Dermis lymphatic vessel endothelial cell (primary cell): ENCODE measurements at places on chromosomes 12 and 14. TPM values are rescaled to one million over a fixed set of nuclear protein-coding genes. Genes with fewer than 3 reads are reported as not detected.

Gene SLC25A21
- total RNA-seq, result 0.43 and 0.60 TPM in 2 replicates

Gene A2ML1
- not detected in 2 replicates for total RNA-seq

Gene ZNF385A
- 0.98 and 1.8 TPM in 2 replicates for total RNA-seq

Gene PIGH
- 13.8 and 15.7 TPM in 2 replicates for total RNA-seq

Gene PAN2
- total RNA-seq, result 9.6 and 15.1 TPM in 2 replicates

Gene FKBP11
- 8.3 and 11.5 TPM in 2 replicates for total RNA-seq

Gene KRT80
- under 0.01 TPM in 2 replicates for total RNA-seq

Gene VWF
- total RNA-seq, result 1,035 and 2,002 TPM in 2 replicates

Gene MYF5
- not detected in 2 replicates for total RNA-seq

Gene TAS2R13
- total RNA-seq, result 0.54 and 1.0 TPM in 2 replicates
